ENCODE measurements at places on chromosomes 2 and 18. TPM values are rescaled to one million over a fixed set of nuclear protein-coding genes. Genes with fewer than 3 reads are reported as not detected.

Gene BMP10
- not detected for total RNA-seq

Gene NGEF
- 1.1 TPM for total RNA-seq

Gene FAM124B
- not detected for total RNA-seq

DNA sequence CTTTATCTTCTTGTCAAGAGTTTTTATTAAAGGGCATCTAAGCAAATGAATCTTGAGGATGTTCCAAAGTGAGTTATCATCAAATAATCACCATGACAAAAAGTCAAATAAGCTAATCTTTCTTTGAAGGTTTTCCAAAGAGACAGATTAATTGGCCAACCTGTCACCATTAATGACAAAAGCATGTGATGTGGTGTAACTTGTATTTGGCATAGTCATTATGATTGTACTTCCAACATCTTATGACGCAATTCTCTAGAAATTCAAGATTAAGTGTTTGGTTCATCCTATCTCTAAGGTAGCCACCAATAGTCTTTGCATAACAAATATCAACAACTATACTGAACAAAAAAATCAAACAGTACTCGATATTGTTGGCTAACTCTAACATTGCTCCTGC is 28.6 kb downstream of the RBMS1 start:
- no peak for DNase-seq

Gene GAREM1
- 2.3 TPM for total RNA-seq

Gene TANC1
- 12.9 TPM for total RNA-seq

DNA sequence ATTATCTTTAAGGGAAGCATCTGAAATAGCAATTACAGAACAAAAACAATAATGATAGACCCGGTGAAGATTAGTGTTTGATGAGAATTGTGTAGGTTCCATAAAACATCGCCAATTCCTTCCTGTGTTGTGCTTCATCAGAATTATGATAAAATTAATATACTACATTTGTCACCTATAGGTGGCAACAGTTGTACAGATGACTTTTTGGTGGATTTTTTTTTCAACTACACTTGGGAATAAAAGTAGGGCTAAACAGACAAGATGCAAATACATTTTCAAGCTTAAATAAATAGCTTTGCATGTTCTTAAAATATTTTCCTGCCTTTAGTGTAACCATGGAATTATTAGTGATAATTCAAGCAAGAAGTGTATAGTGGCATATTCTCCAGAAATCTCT is 7.0 kb upstream of the LYPD1 start:
- no peak for DNase-seq

Gene RAB6C
- not detected for total RNA-seq

DNA sequence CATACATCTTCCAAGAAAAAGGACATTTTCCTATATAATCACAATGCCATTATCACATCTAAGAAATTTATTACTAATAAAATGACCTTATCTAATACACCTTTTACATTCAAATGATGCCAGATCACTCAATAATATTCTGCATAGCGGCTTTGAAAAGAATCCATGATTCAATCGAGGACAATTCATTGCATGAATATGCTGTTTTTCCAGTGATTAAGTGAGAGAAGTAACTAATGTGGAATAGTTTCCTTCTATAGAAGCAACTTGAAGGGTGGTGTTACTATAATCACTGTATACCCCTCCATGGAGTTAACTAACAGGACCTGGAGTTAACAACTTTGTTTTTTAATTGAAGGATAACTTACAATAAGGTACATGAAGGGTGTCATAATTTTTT is 9.1 kb downstream of the PLEK start:
- DNase-seq: no peak

GRCh38 chr2:45942237-45942738 is 290.8 kb downstream of the PRKCE start:
- DNase-seq: peak; percentile 64

Gene LYG1
- total RNA-seq: not detected

- DNase-seq: no peak
Observed at GRCh38 chr2:70212298-70212932, 21.6 kb upstream of the C2orf42 start.

GRCh38 chr2:32135409-32135808 is 30.3 kb upstream of the SLC30A6 start:
- DNase-seq: peak; percentile 80

DNA sequence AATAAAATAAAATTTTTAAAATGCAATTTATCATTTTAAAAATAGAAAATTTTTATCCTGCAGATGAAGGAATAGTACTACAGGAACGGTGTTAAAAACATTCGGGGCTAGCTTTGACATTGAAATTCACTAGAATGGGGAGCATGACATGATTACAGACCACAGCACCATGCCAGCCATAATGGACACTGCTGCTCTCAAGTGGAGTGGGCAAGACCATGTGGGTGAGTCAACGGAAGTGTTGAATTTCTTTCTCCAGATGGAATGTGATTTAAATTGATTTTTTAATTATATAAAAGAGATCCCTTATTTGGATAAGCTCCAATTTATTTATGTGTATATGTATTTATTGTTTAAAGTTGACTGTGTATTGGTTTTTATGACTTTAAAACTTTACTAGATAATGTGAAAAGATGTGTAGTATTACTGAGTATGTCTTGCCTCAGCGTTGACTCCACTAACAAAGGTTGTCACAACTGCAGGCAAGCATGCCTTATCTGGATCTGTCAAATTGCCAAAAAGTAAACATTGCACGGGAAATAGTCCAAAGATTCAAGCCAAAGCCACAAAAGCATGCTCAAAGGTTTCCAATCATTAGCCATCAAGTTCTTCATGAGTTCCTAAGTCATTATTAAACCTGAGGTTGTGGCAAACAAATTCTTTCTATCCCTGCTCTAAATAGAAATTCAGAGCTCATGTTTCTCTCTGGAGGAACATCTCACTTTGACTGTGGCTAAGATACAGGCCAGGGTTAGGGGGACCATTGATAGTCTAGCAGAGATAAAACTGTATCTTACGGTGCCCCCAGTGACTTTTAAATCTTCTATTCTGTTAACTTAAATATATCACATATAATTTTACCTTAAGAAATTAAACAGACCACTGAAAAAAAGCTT is 536.9 kb downstream of the TMX3 start:
- DNase-seq: peak; percentile 99

DNA sequence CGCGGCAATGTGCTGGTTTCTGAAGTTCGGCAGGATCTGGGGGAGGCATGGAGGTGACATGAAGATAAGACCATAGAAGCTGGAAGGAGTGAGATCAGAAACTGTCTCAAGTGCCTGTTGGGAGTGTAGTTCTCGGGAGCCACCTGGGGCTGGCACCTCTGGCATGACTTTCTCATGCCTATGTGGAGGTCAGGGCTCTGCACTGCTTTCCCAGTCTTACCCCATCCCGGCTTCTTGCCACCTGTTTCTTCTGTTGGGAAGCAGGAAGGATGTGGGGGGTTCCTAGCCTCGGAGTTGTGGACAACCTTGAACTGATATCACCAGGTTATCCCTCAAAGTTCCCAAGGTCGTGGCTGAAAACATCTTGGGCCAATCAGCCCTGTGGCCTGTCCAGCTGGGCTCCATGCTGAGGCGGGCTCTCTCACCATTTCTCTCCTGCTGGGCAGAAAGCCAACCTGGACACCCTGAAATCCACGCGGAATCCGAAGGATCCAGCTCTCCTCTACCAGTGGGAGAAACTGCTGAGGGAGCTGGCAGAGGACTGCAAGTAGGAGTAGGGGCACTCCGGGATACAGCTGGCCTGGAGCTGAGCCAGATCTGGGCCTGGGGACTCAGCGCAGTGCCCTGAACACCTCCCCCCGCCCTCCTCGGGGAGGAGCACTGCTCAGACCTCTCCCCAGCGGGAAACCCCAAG is 42.5 kb downstream of the FER1L5 start:
- DNase-seq: no peak

GRCh38 chr18:45169610-45170009 is 445.7 kb upstream of the SLC14A2 start:
- DNase-seq: peak; percentile 90

Gene GLB1L
- 3.6 TPM for total RNA-seq

DNA sequence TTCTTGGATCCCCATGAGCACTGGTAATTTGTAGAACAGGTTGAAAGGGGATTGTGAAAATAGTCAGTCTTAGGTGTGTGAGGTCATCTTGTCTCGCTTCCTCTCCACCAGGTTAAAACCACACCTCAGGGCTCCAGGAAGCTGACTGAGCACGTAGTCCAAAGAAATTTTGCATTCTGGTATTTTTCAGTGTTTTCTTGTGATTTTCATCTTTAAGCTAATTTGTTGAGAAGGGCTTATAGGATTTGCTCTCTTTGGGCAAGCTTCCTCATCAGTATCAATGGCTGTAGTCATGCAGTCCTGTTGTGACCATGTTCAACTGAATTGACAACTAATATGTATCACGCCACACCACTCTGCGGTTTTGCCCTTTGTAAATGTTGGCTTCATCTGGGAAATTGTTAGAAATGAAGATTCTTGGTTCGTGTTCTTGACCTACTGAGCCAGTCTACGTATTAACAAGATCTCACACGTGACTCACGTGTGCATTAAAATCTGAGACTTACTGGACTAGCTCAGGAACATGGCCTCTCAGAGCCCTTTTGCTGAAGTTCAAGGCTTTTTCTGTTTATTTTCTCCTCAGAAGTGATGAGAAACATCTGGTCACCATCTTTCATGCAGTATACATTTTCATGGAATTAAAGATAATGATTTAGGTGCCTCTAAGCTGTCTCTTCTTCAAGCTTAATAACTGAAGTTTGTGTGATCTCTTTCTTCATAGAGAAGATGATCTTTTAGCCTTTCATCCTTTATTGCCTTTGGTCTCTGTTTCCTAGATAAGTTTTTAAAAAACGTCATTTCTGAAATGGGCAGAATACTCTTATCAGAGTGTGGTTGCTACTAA is 32.8 kb downstream of the FMNL2 start:
- DNase-seq: peak; percentile 50

GRCh38 chr2:239193925-239194677 is 206.7 kb downstream of the HDAC4 start:
- no peak for DNase-seq

Gene AQP12A
- not detected for total RNA-seq

Gene LHCGR
- total RNA-seq: under 0.01 TPM

- DNase-seq: no peak
Observed at GRCh38 chr2:204012072-204012653, 75.6 kb downstream of the ICOS start.

Gene GPR45
- not detected for total RNA-seq

Gene ANO7
- 0.36 TPM for total RNA-seq

- no peak for DNase-seq
Observed at GRCh38 chr2:203908066-203908796, 28.3 kb upstream of the ICOS start.

Gene PRKAG3
- total RNA-seq: not detected

DNA sequence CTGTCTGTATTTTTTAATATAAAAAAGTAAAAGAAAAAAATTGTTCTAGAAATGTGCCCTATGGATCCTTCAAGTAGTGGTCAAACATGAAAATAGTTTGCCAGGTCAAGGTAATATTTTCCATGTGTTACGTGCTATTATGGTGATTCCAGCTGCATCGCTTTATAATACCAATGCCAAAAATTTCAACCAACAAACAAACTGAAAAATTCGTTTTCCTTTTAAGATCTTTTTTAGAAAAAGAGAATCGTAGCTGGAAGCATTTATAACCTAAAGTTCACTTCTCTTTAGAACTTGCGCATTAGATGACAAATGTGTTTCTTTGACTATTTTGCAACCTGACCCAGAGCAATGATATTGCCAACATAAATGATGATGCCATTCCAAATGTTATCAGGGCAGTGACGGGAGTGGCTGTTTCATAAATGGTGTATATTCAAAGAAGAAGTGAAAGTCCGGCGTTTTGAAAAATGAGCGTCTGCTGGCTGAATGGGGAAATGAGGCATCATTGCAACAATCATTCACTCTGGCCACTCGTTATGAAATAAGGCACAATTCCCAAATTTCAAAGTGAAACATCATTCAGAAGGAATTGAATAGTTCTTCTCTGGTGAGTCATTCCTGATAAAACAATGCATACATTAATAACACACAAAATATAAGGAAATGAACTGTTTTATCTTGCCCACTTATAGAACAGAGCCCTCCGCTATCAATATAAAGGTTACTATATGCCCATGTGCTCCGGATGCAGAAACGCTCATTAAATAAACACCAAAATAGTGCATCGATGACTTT is 297.4 kb downstream of the TGIF1 start:
- DNase-seq: peak; percentile 77

Gene FAHD2A
- total RNA-seq: 35.0 TPM

GRCh38 chr2:172084645-172085459 is 455 bp upstream of the DLX1 start:
- peak; percentile 96 for DNase-seq

Gene RNF152
- 18.9 TPM for total RNA-seq

DNA sequence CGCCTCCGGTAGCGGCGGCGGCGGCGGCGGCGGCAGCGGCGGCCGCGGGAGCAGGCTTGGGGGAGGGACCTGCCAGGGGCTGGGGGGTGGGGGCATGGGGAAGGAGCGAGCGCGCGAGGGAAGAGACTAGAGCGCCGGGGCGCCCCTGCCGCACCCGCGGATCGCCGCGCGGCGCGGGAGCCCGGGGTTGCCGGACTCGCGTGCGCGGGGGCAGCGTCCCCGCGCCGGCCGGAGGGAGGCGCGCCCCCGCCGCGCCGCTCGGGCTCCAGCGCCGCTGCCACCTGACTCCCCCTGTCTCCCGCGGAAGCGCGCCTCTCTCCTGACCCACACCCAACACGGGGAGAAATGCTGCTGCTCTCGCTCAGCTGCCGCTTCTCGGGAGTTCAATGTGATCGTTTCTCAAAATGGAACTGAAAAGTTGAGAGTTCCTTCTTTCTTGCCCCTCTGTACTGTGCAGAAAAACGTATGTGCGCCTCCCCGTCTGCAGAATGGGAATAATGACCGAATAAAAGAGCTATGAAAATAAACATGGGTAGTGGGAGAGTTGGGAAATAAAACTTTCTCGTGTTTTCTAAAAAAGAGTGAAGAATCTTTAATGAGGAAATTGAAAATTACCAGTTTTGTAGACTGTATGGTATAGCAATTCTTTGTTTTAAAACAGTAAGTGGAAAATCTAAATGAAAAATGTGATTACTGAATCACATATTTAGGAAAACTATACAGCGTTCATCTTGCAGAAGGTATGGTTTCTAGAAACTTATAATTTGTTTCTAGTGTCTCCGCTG is 455 bp upstream of the TLK1 start:
- DNase-seq: peak; percentile 69

Gene ACVR1C
- total RNA-seq: 0.18 TPM

Gene IL1R2
- not detected for total RNA-seq

DNA sequence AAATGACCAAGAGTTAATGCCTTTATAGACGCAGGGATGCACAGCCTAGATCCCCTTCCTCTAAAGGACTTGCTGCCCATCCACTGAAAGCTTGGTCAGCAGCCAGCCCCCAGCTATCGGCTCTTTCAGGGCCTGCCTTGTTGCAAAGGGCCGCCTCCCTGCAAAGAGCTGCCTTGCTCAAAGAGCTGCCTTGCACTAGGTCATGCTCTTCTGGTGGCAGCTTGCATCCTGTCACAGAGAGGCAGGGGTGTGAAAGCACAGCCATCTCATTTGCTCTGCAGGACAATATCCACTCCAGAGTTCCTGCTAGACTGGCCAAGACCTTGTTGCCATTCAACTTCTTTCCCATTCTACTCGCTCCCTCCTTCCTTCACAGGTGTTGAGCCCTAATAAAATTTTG is 137.1 kb downstream of the MCFD2 start:
- no peak for DNase-seq
